ENCODE measurements at places on chromosomes 16 and 17.
A peak's percentile ranks its signal among the peaks of the same experiment; 100 is the strongest.

DNA sequence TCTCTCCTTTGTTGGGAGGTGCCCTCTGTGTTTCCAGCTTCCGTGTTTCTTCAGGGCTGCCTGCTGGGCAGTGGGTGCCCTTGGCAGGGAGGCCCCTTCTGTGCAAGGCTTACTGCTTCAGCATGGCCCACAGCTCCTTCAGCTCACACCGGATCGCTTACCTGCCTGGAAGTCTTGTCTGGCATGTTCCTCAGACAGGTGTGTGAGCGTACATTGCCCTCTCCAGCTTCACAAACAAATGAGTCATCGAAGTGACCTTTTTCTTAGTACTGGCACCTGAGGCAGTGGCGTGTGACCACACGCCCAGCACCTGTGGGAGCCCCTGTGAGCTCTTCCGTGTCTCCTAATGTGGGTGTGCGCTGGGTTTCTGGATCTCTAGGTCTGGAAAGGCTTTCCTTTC lies 3.5 kb downstream of the RAB40C start:
- peak; percentile 61 for DNase-seq

DNA sequence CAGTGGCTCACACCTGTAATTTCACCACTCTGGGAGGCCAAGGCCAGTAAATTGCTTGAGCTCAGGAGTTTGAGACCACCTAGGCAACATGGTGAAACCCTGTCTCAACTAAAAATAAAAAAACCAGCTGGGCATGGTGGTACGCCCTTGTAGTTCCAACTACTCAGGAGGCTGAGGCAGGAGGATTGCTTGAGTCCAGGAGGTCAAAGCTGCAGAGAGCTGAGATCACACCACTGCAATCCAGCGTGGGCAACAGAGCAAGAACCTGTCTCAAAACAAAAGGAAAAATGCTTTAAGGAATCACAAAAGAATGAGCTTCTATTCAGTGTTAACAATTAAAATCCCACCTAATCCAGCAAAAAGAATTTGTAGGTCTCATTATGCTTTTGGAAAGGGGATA lies 5.9 kb downstream of the PRR11 start:
- no peak for DNase-seq

- no peak for DNase-seq
Observed at GRCh38 chr17:42520540-42520951, 15.5 kb upstream of the NAGLU start.

- DNase-seq: no peak
Observed at GRCh38 chr16:69402439-69402838, 16.6 kb upstream of the TERF2 start.

Data from COR-L47 (cell line).